ENCODE measurements at places on chromosomes 7 and 10.
A peak's percentile ranks its signal among the peaks of the same experiment; 100 is the strongest.

GRCh38 chr10:71274901-71275796 lies 43.9 kb upstream of the SLC29A3 start:
- DNase-seq, result no peak

DNA sequence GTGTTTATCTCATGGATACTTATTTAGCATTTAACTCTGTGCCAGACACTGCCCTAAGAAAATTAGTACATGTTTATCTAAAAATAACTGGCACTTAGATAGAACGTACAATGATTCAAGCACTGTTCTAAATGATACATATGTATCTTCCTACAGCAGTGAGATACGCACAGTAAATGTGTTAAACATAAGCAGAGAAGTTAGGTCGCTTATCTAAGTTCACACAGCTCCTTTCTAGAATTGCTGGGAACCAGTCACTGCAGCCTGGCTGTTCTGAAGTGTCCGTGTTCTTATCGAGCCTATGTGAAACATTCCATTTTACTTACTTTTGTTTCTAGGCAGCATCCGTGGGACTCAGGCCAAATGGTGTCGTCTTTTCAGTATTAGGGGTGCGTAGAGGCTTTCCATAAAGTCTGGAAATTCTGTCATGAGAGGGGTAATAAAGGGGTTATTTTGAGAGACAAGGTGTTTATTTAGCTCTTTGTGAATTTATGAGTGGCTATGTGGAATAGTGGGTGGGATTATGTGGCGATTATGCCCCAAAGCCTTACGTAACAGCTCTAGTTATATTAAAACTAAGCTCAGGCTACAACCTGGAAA lies 186.9 kb downstream of the SND1 start:
- DNase-seq, result no peak

GRCh38 chr10:110893559-110894179 lies 21.9 kb downstream of the PDCD4 start:
- no peak for DNase-seq

- no peak for DNase-seq
Observed at GRCh38 chr10:93412801-93413200, 69.3 kb downstream of the MYOF start.

DNA sequence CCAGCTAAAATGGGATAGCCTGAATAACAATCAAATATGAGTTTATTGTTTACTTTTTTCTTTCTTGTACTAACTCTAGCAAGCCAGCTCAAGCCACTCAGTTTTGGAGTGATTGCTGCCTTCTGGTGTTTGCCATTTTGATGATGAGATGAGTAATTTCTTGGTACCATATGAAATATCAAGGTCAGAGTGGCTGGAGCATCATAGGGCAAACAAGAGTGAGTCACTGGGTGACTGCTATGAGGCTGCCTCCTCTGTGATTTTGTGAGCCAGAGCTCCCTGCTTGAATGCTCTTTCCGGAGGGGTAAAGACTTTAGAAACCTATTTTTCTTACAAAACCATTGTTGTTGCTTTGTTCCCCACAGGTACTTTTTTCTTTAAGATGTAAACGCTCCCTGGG lies 295.6 kb downstream of the PRKG1 start:
- no peak for DNase-seq

DNA sequence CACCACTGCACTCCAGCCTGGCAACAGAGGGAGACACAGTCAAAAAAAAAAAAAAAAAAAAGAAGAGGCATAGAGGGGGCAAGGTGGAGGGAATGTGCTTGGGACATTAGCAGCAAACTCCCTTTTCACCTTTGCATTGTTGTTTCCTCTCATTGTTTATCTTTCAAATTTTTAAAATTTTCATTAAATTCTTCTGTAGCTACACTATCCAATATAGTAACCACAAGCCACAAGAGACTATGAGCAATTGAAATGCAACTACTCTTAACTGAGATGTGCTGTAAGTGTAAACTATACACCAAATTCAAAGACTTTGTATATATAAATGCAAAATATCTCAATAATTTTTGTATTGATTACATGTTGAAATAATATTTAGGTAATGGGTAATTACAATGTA lies 43.4 kb downstream of the EBLN1 start:
- DNase-seq, result no peak

DNA sequence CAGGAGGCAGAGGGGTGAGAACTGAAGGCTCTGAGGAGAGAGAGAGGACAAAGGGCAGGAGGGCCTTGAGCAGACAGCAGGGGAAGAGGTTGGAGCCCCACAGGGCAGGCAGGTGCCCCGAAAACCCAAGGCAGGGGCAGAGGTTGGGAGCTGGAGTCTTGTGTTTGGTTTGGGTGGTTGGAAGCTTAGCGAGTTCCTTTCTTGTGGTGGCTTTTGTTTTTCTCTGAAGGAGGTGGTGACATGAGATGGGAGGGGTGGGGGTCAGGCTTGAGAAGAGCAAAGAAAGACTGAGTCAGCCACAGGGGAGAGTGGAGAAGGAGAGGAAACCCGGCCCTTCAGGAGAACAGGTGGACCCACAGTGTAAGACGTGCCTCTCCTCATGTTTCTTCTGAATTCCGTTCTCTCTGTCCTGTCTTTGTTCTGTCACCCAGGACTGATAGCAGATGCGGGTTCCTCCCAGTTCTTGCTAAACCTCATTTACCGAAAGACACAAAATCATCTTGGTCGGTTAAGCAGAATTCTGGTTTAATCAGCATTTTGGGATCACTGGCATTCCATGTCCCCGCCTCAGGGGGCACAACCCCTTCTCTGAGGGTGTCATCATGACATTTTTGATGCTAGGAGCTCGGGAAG lies 95.3 kb downstream of the INSYN2A start:
- DNase-seq, result no peak

- peak; percentile 61 for DNase-seq
Observed at GRCh38 chr10:132248455-132249225, 59.1 kb downstream of the STK32C start.

GRCh38 chr7:100971111-100972001 lies 2.0 kb downstream of the MUC12 start:
- no peak for DNase-seq

DNA sequence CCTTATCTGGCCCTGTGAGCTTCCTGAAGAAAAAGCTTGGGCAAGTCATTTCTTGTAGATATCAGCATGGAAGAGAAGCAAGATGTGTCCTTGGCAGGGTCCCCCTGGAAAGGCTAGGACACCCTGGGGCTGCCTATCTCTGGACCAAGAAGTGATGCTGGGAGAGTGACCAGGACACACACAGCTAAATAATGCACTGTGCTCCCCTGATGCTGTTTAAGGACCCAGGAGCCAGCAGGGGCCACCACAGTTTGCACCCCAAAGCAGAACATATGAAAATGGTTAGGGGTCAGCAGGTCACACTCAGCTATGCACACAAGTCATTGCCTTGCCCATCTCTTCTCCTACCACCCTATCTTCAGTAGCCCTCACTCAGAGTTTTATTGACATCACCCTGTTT lies 47.9 kb upstream of the GPR26 start:
- DNase-seq, result no peak

- DNase-seq, result no peak
Observed at GRCh38 chr7:82559193-82559805, 115.7 kb upstream of the CACNA2D1 start.

GRCh38 chr10:132564249-132564605 lies 26.6 kb downstream of the INPP5A start:
- no peak for DNase-seq

- DNase-seq, result no peak
Observed at GRCh38 chr10:87506956-87507355, 2.3 kb downstream of the MINPP1 start.

GRCh38 chr7:110569486-110570205 lies 521.3 kb upstream of the LRRN3 start:
- DNase-seq, result no peak

GRCh38 chr7:65983965-65984658 lies 2.1 kb upstream of the GUSB start:
- no peak for DNase-seq

Measured in activated CD4-positive, alpha-beta T cell treated with anti-CD3 and anti-CD28 coated beads for 24 hours (primary cell).